Astrocyte of the spinal cord (primary cell): ENCODE measurements at places on chromosomes 5 and 9.

- no peak for DNase-seq
Observed at GRCh38 chr5:54281960-54282692, 28.2 kb downstream of the ARL15 start.

GRCh38 chr5:152593388-152593787, 188.3 kb upstream of the NMUR2 start:
- DNase-seq: no peak

DNA sequence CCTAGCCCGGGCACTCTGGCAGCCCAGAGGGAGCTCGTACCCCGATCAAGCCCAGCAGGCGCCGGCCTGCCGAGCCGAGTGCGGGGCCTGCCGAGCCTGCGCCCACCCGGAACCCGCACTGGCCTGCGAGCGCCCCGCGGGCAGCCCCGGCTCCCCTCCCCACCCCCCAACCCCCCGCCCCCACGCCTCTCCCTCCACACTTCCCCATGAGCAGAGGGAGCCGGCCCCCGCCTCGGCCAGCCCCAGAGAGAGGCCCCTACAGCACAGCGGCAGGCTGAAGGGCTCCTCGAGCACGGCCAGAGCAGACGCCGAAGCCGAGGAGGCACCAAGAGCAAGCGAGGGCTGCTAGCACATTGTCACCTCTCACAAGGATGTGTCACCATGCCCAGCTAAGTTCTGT, 36.2 kb upstream of the CCDC180 start:
- no peak for DNase-seq

DNA sequence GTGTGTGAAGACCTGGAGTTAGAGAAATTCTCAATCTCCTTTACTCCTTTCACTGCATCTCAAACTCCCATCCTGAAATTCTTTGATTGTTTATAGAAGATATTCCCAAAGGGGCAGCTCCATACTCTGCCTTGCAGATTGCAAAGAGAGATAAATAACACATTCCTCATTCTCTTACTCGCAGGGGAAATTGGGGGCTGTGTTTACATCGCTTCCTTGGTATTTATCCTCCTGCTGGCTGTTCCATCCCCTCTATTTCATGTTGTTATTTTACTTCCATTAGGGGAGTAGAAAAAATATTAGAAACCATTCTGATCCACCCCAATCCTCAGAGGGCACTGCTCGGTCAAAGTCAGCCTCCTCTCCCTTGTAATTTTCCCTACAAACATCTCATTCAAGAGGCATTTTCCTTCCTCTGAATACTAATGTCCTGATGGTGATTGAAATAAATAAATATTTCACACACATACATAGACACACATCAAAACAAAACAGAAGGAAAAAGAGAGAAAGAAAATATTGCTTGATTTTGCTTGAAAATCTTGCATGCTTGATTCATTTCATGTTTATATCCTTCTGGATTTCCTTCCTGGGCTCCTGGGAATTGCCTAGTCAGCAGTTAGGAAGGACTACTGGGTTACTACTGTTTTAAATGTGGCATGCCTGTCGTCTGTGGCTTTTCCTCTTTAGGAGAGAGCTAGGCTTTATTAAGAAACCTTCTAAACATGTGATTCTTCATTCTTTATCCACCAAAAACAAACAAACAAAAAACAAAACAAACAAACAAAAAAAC, 420.1 kb upstream of the PAPPA start:
- no peak for DNase-seq

- DNase-seq: no peak
Observed at GRCh38 chr9:137462396-137462985, 3.4 kb upstream of the NSMF start.

DNA sequence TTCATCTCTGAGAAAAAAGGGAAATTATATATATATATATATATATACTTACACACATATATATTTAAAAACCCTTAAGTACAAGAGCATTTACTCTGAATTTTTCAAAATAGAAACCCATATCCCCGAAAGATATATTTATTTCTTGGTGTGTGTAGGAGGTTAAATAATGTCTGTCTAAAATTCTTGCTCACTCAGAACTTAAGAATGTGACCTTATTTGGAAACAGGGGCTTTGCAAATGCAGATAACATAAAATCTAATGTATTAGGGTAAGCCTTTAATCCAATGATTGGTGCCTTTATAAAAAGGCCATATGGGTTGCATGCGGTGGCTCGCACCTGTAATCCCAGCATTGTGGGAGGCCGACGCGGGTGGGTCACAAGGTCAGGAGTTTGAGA, 517.3 kb upstream of the TLE4 start:
- DNase-seq: peak; percentile 5

DNA sequence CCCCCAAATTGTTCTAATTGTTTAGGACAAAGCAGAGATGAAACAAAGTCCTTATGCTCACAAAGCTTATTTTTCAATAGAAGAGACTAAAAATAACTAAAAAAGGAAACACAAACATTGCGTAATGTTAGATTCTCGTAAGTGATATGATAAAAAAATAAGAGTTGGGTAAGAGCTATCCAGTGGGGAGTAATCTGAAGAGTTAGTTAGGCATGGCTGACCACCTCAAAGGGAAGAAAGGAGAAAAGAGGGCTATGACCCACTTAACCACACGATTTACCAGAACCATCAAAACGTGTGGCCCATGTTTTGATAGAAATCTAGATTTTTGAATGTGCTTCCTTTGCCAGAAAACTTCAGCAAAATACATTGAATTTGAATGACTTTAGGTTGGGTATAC, 1296.8 kb upstream of the NUDT12 start:
- peak; percentile 17 for DNase-seq

GRCh38 chr5:57549566-57549965, 67.0 kb upstream of the ACTBL2 start:
- DNase-seq: no peak

- no peak for DNase-seq
Observed at GRCh38 chr9:1880038-1880565, 135.0 kb upstream of the SMARCA2 start.

DNA sequence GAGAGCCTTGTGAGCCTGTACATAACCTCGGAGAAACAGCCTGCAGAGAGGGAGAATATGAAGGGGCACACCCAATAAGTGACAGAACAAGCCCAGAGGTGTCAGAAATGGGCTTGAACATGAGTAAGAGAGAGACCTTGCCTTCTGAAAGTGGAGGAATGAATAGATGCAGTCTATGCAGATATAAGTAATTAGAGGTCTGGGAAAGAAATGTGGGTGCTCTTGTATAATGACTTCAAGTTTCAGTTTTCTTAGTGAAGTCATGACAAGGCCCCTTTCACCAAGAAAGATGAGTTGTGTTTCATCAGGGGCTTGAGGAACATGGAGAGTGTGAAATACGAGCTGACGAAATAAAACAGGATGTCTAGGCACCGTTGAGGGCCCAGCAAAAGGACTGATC, 15.1 kb downstream of the GRAMD2B start:
- no peak for DNase-seq

DNA sequence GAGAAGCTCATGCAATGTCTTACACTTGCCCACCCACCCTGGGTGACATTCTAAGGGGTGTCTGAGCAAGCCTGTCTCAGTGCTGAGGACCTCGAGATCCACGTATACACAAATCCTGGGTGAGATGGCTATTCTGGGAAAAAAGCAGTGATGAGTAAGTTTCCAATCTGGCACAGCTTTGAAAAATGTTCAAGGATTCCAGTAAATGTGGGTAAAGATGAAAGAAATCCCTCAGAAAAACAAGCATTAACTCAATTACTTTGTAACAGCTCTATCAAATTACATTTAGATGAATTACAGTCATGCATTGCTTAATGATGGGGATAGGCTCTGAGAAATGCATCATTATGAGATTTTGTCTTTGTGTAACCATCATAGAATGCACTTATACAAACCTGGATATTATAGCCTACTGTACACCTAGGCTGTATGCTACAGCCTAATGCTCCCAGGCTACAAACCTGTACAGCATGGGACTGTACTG, 26.9 kb downstream of the GOLM1 start:
- peak; percentile 48 for DNase-seq

- no peak for DNase-seq
Observed at GRCh38 chr5:146880966-146881365, 2.4 kb upstream of the PPP2R2B start.

DNA sequence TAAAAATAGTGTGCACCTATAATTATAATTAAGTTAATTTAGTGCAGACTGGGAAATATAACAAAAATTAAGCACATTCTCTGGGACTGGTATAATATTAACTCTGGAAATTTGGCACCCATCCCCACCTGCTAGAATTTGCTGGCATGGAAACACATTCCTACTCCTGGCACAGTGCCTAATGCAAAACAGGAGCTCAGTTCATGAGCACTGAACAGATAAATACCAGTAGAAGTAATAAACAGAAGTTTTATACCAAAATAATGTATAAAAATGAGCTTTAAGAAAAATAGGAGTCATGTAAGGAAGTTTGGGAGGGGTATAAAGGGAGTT, 23.7 kb upstream of the NPR3 start:
- peak; percentile 8 for DNase-seq

DNA sequence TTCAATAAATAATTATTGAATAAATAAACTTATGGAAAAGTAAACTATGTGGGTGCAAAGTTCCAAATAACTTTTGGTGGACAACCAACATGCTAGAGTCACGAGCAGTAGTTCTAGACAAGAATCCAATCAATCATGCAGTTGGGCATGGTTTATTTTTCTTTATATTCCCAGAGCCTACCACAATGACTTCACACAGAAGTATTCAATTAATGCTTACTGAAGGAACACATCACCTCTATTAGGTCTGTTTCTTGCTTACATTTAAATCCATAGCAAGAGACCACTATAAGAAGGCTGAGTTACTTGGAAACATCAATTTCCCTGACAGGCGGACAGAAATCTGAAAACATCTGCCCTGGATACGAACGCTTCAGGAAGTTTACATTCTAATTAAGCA, 214.2 kb downstream of the TMEM232 start:
- DNase-seq: no peak

- DNase-seq: no peak
Observed at GRCh38 chr9:113585085-113585442, 121.5 kb downstream of the RGS3 start.

DNA sequence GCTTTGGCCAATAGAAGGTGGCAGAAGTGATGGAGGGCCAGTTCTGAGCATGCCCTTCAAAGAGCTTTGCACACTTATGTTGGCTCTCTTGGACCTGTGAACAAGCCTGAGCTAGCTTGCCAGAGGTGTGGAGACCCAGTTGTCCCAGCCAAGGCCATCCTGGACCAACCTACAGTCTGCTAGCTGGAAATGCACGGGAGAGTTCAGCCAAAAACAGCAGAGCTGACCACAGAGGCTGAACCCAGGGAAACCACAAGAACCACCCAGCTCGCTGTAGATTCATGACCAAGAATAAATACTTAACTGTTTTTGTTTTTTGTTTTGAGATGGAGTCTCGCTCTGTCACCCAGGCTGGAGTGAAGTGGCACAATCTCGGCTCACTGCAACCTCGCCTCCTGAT, 65.4 kb upstream of the HAND1 start:
- DNase-seq: peak; percentile 22

- no peak for DNase-seq
Observed at GRCh38 chr5:158011422-158011821, 152.5 kb upstream of the CLINT1 start.

GRCh38 chr5:170449232-170449631, 54.6 kb upstream of the KCNIP1 start:
- DNase-seq: no peak

DNA sequence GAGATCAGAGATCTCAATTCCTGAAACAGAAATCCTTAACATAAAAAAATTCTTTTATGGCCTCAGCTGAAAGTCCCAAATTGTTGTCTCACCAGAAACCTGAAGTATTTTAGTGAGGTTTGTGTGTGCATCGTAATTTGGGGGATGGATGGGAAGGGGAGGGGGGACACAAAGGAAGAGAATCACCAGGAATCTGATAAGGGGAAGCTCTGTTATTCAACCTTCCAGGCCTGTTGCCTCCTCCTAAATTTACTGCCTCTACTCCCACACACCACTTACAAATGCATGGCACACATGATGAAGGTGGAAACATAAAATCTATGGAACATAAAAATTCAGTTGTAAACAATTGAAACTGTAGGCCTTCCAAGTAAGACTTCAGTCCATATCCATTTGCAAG, 97.7 kb downstream of the NPR3 start:
- DNase-seq: no peak

DNA sequence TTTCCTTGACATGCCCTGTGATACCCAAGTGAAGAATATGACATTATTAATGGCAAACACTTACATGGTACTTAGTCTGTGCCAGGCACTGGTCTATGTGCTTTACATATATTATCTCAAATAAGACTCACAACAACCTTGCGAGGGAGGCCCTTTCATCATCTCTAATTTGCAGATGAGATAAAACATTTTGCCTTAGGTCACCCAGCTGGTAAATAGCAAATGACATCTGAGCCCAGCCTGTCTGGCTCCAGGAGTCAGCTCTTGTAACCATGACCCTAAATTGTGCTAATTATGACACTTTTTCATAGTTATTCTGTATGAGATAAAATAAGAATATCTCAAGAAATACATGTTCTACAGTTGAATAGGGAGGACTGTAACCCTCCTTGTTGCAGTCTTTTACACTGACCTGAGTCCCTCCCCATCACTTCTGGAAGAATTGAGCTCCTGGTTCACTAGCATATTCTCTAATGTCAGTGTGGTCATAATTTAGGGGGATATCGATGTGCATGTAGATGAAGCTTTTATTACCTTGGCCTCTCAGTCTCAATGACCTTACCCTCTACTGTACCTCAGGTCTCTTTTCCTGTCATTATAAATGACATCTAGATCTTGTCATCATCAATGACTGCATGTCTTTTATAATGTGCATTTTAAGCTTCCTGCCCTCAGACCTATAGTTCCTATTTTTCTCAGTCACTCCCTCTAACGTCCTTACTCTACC, 126.1 kb upstream of the HAPLN1 start:
- no peak for DNase-seq

- no peak for DNase-seq
Observed at GRCh38 chr9:127711226-127711701, 4.2 kb downstream of the PTRH1 start.

- no peak for DNase-seq
Observed at GRCh38 chr9:127415657-127416056, 8.5 kb upstream of the ZNF79 start.

DNA sequence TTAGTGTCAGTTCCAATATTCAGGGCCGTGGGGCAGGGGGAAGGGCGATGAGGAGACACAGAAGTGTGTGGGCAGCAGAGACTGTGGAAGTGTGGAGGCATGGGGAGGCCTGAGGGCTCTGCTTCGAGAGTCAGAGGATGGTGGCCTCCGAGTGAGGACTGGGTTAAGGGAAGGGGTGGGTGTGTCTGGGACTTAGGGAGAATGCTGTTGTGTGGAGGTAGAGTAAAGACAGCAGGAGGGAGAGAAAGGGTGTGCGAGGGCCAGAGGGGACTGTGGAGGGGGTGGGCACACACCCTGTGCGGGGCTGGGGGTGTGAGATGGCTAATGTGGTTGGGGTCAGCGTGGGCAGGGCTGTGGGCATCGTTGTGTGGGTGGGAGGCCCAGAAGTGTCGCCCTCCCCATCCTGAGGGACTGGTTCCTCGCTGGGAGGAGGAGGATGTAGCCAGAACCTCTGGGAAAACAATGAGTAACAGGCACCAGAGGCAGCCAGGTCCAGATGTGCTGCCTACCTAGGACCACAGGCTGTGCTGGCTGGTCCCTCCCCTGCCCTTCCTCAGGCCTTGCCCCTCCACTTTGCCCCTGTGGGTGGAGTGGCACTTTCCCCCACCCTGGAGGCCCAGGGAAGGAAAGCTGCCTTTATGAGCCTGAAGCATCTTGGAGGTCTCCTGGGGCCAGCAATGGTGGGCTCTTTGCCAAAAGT, 4.2 kb downstream of the USP20 start:
- no peak for DNase-seq
